ENCODE measurements at places on chromosomes 1 and 21.

DNA sequence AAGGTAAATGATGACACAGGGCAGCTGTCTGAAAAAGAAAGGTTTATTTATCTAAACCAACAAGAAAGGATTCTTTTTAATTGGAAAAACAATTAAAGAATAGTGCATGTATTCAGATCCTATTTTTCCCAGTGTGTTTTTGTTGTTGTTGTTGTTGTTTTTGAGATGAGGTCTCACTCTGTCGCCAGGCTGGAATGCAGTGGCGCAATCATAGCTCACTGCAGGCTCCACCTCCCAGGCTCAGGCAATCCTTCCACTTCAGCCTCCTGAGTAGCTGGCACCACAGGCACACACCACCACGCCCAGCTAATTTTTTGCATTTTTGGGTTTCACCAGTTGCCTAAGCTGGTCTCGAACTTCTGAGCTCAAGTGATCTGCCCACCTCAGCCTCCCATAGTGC is 22.1 kb downstream of the NEK2 start:
- DNase-seq: no peak

GRCh38 chr1:162756523-162756922 is 34.0 kb upstream of the HSD17B7 start:
- no peak for DNase-seq

- no peak for DNase-seq
Measured at GRCh38 chr1:17531682-17532487, 7.6 kb upstream of the ARHGEF10L start.

GRCh38 chr21:34850166-34850690 is 181.4 kb downstream of the CLIC6 start:
- no peak for DNase-seq

DNA sequence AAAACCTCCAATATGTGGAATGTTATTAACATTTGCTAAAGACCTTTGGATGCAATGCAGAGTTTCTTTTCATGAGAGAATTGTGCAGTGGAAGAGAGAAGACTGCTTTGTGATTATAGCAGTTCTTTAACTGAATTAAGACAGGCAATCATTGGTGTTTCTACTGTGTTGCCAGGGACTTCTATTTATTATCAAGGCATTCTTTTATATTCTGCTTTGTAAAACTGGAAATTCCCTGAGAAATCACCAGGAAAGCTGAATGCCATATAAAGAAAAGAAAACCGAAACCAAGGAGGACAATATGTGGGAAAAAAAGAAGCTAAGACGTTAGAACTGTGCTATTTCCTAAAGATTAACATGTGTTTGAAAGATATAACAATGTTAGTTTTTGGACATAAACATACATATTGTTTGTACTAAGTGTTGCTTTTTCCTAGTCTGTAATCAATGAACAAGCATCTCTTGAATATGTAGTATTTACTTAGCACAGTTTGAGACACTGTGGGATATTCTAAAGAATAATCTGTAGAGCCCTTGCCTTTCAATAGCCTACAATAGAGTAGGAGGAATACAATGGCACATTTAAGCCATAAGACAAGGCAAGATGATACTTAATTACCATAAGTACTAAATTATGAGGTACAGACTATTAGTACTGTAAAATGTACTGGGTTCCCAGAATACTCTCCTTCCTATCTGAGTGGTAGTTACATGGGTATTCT is 47.1 kb downstream of the EXTL2 start:
- DNase-seq: no peak

GRCh38 chr1:22535399-22535798 is 27.9 kb upstream of the EPHA8 start:
- no peak for DNase-seq

- DNase-seq: no peak
Measured at GRCh38 chr1:161791904-161792655, 26.0 kb downstream of the ATF6 start.

GRCh38 chr1:199945591-199945990 is 81.9 kb upstream of the NR5A2 start:
- no peak for DNase-seq

DNA sequence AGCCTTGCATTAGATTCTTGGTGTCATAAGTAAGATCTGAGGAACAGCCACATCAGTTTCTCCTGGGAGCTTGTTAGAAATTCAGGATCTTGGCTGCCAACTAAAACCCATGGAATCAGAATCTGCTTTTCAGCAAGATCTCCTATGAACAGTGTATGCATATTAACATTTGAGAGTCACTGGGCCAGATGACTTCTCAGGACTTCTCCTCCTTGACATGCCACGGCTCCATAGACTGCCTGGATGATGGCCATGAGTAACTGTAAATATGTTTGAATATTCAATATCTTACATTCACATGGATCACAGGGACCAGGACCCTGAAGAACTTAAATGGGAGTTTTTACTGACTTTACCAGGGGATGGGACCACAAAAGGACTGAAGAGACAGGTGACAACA is 148.0 kb downstream of the HHAT start:
- no peak for DNase-seq

DNA sequence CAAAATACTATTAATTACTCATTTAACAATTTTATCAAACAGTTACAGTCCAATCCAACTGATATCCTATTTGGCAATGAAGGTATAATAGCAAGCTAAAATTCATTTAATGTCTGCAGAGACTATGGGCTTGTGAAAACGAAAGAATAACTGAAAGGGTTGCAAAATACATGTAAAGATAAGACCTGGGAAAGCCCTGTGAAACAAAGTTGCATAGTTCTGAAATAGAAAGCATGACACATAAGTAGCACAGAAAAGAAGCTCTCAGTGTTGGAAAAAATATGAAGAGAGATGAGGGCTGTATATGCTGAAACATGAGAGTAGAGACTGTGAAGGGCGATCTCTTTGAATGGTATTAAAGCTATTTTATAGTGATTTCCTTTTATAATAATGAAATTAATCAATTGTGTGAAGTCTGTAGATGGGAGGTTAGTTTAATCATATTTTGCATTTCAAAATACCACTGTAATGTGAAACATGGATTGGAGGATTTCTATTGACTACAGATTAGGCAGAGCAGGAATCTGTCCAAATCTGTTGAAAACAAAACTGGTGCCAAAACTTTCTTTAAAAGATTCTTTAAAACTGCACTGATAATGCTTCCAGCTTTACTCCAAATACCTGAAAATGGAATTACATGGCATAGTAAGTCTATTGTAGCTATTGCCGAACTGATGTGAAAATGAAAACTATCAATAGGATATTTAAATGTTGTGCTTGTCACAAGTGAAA is 1518.9 kb upstream of the B3GALT2 start:
- no peak for DNase-seq

GRCh38 chr1:185853739-185854138 is 119.5 kb downstream of the HMCN1 start:
- no peak for DNase-seq

- no peak for DNase-seq
Measured at GRCh38 chr1:145729666-145730436, 10.6 kb downstream of the CD160 start.

GRCh38 chr1:190479516-190479915 is 1.9 kb upstream of the BRINP3 start:
- DNase-seq: no peak

GRCh38 chr21:39124681-39125251 is 58.5 kb downstream of the PSMG1 start:
- no peak for DNase-seq

DNA sequence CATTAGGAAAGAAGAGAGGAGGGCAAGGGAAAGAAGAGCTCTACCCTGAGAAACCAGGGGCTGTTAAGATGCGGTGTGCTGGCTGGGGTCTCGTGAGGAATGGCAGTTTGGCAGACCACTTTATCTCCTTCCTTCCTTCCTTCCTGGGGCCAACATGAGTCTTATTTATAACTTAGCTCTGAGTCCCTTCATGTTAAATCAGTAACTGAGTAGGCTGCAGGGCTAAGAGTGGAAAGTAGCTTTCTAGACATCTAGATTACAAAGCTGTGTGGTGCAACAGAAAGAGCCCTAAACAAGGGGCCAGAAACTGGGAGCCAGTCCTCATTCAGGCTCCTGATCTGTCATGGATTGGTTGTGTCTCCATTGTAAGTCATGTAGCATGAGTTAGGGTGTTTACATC is 135.4 kb upstream of the DUSP10 start:
- no peak for DNase-seq

- DNase-seq: no peak
Measured at GRCh38 chr1:228150120-228150460, 360 bp downstream of the GJC2 start.

DNA sequence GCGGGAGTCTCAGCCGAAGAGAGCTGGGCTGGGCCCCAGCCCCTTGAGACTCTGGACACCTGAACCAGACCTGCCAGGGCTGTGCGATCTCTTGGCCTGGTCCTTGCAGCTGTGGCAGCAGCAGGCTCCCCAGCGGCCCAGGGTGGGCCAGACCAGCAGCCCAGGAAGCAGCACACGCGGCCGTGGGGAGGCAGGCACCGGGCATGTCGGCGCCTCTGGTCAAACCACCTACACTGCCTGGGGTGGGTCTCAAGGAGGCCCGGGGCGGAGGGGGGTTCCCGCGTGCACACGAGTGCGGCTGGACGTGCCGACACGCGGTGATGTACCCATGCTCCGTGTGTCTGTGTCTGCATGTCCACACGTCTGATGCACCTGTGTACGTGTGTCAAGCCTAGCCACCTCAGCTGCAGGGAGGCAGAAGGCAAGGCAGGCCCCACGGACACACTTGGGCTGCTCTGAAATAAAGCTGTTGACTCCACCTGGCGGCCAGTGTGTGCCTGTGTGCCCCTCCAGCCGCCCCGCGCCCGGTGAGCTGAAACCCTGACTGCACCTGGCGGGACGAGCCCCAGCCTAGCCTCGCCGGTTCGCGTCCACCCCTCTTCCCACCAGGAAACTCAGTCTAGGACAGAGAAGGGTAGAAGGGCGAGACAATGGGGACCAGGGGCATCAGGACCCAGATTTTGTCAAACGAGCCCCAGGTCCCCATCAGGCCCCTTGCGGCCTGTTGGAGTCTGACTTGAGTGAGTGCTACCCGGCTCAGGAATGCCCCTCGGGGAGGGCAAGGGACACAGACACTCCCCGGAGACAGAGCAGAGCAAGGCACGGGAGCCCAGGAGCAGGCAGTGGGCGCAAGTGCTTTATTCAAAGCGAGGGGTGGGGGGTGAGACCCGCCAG is 11.6 kb downstream of the SCNN1D start:
- DNase-seq: peak; percentile 98

- no peak for DNase-seq
Measured at GRCh38 chr21:43872531-43873197, 7.6 kb downstream of the AGPAT3 start.

GRCh38 chr1:200302192-200302920 is 107.5 kb downstream of the ZNF281 start:
- peak; percentile 26 for DNase-seq

DNA sequence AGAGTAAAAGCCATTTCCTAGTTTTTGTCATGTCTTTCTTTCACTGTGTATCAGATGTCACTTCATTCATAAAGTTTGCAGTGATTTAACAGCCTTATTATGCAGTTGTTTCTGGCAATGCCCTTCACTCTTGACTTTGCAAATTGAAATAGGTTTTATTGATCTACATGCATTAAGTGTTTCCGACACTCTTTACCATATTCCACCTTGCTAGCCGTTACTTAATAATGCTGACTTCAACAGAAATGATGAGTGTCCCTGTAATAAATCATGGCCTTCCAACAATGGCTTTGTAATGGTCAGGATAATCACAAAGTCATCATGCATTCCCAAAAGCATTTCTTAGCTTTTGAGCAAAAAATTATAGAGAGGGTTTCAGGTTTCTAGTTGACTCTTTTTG is 236.8 kb upstream of the FMN2 start:
- no peak for DNase-seq

GRCh38 chr1:27285274-27285660 is 36.7 kb upstream of the TMEM222 start:
- DNase-seq: no peak

DNA sequence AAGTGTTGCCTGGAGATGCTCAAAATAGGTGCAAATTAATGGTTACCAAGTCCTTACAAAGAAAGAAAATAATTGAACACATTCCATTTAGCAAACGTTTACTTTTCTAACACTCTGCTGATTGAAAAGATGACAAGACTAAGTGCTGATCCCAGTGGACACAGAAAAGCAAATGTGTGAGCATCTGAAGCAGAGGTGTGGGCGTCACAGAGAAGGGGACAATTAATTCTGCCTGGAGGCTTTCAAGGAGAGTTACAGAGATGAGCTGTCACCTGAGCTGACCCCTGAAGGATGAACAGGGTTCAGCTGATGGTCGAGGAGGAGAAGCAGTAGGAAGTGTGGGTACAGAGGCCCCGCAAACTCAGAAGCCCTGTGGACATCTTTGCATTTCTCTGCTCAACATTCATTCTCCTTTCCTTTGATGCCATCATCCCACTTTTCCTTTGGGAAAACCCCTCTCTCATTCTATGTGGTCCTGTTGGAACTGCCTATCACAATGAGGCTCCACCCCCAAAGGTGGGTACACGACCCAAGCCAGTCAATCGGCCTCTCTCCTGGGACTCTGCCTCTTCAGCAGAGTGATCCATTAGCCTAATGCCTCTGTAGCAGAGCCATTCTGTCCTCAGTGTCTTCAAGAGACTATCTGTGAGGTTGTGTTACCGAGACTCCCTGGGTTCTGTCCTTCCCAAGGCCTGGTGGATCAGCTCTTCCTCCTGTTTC is 17.2 kb upstream of the PLA2G2E start:
- no peak for DNase-seq

DNA sequence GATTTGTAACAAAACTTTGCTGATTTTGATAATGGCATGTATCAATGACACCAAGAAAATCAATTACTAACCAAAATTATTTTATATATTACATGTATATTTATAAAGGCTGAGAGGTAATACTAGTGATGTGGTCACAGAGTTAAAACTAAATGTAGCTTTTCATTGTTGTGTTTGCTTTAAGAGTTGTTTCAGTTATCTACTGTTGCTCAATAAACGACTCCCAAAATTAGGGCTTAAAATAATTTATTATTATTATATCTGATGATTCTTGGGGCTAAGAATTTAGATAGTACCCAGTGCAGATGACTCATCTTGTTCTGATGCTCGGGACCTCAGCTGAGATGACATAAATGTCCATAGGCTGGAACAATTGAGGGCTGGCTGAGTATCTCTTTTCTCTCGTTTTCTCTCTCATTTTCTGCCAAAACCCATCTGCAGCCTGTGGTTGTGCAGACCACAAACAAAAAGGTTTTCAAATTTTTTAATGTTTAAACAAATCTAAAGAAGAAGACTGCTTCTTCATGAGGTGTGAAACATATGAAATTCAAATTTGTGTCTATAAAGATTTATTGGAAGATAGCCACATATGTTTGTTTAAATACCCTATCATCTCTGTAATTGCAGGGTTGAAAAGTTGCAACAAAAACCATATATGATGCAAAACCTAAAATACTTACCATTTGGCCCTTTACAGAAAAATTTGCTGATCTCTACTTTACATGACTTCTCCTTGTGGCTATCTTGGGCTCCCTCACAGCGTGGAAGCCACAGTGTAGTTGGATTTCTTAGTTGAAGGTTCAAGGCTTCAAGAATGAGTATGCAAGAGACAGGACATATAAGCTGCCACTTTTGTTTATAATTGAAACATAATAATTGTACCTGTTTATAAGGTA is 14.8 kb upstream of the PTPRC start:
- no peak for DNase-seq

GRCh38 chr21:42066521-42066920 is 4.6 kb upstream of the UMODL1 start:
- no peak for DNase-seq
